ENCODE measurements at places on chromosomes 1 and 21.

DNA sequence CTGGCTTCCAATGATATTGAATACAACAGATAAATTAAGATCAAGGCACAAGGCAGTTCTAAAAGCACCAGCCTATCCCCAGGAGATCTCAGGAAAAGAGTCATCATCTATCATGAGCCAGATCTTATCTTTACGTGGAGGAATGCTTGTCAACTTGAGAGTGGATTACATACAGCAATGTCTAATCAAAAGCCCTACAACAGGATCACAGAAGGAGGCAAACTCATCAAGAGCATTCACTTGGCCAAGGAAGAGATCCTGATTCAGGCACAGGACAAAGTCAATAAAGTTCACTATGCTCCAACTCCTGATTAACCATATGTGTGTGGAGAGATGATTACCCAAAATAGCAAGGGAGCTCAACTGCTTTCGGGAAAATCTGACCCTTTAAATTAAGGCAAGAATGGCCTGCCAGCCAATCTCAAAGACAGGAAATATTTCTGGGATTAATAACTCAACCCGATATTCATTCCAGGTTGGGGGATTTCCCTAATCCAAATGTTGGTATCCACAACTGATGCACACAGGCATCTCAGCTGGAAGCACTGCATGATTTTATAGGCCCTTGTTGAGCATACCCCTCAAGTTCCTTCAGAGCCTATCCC is 33.7 kb downstream of the TBX15 start:
- DNase-seq = no peak

GRCh38 chr21:32728848-32729247 is 1.0 kb upstream of the SYNJ1 start:
- DNase-seq = no peak

- DNase-seq = no peak
Measured at GRCh38 chr21:35561116-35561515, 499.2 kb downstream of the SETD4 start.

DNA sequence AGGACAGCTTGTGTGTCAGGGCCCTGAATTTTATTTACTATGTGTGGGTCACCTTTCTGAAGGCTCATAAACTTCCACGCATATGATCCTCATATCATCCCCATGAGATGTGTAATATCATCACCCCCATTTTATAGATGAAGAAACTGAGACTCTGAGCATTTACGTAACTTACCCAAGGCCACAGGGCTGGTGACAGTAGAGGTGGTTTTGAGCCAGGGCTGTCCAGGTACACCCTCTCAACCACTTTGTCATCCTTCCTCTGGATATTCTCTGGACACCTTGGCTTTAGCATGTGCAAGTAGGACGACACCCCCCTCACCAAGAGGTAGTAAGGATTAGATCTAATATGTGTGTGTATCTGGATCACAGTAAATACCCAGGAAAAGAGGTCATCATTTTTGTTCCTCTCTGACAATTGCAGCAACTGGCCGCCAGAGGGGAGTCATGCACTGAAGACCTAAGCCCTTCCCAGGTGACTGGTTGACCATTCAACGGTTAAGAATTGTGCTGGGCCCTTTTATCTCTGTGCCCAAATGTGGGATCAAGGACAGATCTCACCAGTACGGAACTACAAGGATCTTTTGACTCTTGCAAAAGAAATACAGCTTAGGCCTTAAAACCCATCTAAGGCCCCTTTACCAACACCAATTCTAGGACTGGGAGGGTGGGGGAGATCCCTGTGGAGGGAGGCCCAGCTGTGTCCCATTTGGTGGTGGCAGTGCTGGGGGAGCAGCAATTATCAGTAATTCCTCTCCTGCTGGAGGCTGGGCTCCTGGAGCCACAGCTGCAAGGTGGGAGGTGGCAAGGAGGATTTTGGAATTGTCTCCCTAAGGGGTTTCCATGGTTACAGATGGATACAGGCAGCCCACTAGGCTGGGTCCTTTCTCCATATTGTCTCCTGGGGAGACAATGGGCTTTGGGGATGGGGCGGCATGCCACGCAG is 13.7 kb upstream of the E2F2 start:
- DNase-seq = peak; percentile 67

DNA sequence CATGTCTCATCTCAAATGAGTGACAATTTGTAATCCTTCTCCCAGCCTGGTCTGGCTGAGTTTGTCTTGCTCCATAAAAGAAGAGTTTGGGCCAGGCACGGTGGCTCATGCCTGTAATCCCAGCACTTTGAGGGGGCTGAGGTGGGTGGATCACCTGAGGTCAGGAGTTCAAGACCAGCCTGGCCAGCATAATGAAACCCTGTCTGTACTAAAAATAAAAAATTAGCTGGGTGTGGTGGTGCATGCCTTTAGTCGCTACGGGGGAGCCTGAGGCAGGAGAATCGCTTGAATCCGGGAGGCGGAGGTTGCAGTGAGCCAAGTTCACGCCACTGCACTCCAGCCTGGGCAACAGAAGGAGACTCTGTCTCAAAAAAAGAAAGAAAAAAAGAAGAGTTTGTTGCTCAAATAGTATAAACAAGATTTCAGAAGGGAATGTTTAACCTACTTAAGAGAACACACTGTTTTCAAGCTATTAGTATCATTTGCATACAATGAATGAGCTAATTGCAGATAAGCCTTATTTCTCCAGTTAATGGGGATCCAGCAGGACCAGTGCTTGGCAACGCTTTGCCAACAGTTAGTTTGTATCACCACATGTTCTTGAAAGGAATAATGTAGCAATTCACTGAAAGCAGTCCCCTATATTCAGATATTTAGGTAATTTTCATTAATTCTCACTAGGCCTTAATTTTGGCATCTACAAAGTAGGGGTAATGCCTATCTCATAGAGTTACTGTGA is 15.9 kb downstream of the KLHDC7A start:
- no peak for DNase-seq

GRCh38 chr21:46399129-46399528 is 59.6 kb upstream of the DIP2A start:
- no peak for DNase-seq

- no peak for DNase-seq
Measured at GRCh38 chr1:159845751-159846629, 16.5 kb downstream of the VSIG8 start.

DNA sequence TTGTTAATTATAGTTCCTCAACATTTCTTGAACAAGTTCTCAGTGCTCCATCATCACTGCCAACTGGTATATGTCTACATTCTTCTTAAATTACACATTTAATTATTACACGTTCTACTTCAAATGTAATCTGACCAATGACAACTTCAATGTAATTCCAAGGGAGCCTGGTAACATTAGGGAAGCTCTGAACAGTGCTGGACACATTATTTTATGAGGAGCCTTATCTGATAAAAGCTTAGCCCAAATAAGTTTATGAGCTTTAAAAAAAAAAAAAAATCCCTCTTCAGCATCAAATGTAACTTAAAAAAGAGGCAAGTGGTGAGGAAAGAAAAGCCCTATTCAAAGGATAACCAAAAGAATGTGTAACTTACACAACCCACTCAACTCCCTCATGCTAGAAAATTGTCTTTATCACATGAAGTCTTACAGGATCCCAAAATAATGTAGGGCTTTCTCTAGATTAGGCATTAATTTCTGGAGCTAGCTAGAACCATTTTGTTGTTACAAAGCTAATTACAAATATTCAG is 35.2 kb upstream of the ABCA4 start:
- no peak for DNase-seq

DNA sequence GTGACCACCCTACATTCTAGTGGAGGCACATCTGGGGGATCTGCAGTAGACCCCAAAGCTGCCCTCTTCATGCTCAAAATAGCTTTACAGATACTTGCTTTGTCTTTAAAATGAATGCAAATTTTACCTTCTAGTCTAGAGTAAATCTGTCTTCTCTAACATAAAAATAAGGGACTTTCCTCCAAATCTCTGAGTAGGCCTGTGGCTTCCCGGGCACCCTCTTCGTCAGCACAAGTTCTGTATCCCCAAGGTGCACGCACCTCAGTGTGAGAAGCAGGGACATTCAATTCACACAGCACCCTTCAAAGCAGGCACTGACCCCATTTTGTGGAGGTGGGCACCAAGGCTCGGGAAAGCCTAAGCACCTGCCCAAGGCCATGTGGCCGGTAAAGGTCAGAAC is 19.0 kb downstream of the MEF2D start:
- DNase-seq = no peak

GRCh38 chr1:153795330-153795837 is 20.2 kb downstream of the SLC27A3 start:
- no peak for DNase-seq

DNA sequence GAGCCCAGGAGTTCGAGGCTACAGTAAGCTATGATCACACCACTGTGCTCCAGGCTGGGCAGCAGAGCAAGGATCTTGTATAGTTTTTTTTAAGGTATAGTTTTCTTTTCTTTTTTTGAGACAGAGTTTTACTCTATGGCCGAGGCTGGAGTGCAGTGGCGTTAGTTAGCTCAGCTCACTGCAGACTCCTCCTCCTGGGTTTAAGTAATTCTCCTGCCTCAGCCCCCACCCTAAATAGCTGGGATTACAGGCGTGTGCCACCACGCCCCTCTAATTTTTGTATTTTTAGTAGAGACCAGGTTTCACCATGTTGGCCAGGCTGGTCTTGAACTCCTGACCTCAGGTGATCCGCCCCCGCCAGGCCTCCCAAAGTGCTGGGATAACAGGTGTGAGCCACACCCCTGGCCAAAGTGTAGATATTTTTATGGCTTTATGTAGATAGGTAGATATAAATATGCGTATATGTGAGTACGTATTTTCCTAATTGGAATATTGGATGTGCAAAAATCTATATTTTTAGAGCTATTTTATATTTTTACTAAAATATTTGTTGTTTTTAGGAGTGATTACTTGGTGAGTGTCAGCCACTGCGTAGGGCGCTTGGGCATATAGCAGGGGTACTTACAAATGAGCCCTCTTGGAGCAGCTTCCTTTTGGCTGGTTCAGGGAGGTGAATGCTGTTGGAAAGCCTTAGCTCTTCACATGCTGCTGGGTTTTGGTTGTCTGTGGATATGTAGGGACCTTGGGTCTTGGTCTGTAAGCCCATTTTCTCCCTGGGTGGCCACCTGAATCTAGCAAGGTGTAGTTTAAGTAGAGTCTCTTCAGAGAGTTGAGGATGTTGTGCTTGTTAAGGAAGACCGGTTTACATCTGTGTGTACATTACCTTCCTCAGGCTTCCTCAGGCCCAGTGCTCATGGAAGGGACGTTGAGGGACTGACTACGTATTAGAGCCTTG is 9.5 kb downstream of the KDM4A start:
- no peak for DNase-seq

DNA sequence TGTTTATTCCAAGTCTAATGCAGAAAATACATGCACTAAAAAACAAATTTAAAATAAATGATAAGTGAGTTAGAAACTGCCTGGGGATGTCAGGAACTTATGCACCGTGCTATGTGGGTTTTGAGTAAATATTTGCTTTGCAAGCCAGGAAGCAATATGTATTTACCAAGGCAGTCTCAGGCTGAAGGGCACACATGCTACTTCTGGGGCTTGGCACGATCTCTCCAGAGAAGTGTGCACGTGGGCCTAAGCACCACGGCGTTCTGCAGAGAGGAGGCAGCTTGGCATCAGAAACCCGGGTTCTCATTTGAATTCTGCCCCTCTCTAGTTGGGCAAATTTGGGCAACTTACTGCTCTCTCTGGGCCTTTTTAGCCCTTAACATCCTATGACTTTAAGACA is 72.6 kb upstream of the ROR1 start:
- no peak for DNase-seq

- DNase-seq = no peak
Measured at GRCh38 chr1:201149400-201149799, 4.9 kb downstream of the TMEM9 start.

DNA sequence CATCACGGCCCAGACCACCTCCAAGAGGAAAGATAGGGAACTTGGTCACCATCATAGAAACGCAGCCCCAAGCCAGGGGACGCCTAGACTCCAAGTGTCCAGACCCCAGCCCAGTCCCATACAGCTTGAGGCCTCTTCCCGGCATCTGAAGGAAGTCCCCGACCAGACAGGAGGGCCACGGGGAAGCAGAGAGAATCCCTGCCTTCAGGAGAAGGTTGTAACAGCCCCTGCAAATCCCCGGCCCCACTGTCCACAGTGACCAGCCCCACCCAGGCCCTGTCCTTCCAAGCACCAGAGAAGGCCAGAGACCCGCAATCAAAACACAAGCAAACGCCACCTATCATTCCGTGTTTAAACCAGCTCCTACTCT is 1.7 kb downstream of the SLC19A1 start:
- DNase-seq = no peak

GRCh38 chr1:113975211-113975895 is 3.9 kb upstream of the OLFML3 start:
- no peak for DNase-seq

DNA sequence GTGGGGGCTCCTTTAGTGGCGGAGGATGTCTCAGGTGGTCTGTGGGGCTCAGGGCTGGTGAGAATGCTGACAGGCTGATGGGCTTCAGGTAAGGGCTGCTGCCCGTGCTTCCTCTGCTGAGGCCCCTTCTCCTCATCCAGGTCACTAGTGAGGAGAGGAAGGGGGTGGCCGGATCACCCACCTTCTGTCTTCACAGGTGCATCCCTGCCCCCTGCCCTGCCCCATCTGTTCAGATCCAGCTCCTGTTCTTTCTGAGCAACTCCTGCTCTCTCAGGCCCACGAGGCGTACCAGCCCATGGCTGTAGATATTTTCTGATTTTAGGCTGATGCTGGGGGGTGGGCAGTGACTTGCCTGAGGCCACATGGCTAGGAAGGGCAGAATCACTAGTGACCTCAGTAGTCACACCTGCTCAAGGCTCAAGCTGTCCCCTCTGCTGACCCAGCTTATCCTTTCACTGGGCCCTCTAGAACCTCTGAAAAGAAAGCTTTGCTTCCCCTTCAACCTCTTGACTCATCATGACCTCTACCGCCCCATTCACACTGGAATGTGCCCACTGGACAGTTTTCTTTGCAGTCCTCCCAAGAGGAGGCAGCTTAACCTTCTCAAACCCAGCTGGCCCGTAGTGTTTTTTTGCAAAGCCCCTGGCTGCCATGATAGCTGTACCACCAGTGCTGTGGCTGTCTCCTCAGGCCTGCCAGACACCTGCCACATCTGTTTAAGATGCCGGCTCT is 14.8 kb downstream of the DCST2 start:
- no peak for DNase-seq

DNA sequence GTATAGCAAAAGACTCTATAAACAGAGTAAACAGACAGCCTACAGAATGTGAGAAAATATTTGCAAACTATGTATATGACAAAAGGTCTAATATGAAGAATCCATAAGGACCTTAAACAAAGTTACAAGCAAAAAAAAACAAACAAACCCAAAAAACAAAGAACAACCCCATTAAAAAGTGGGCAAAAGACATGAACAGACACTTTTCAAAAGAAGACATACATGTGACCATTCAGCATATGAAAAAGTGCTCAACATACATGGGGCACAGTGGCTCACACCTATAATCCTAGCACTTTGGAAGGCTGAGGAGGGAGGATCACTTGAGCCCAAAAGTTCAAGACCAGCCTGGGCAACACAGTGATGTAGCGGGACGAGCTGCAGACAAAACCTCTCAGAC is 17.9 kb upstream of the OR2B11 start:
- DNase-seq = no peak

GRCh38 chr21:31201144-31201543 is 142.9 kb downstream of the TIAM1 start:
- DNase-seq = no peak

Measured in stimulated activated CD4-positive, alpha-beta T cell treated with anti-CD3 and anti-CD28 coated beads, Interleukin-15, amount 100 ng/mL, for 48 hours (primary cell).